SJSA1 (cell line): ENCODE measurements at places on chromosomes 11 and 22.

- no peak for DNase-seq
Observed at GRCh38 chr11:108926171-108926840, 261.4 kb downstream of the DDX10 start.

GRCh38 chr11:87712802-87713202, 462.4 kb downstream of the RAB38 start:
- DNase-seq, result no peak

GRCh38 chr11:123218451-123218850, 23.4 kb upstream of the CLMP start:
- no peak for DNase-seq

DNA sequence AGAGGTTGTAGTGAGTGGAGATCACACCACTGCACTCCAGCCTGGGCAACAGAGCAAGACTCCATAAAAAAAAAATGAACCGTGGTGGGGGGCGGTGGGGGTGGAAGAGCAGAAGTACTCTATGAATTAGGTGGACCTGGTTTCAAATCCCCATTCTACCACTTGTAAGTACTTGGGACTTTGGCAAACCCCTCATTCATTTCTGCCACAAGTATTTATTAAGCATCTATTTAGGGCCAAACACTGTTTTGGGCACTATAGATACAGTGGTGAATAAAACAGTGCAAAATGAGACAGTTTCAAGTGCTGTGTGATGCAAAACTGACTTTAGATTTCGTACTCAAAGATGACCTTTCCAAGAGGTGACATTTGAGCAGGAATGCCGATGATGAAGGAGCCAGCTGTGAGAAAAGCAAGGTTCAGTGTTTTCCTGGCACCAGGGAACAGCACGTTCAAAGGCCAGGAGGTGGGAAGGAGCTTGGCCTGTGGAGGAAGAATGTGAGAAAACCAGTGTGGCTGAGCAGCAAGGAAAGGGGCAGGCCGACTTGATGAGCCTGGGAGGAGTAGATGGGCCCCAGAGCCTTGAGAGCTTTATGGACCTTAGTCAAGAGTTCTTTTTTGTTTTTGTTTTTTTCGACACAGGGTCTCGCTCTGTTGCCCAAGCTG, 1.4 kb upstream of the TMEM134 start:
- no peak for DNase-seq

DNA sequence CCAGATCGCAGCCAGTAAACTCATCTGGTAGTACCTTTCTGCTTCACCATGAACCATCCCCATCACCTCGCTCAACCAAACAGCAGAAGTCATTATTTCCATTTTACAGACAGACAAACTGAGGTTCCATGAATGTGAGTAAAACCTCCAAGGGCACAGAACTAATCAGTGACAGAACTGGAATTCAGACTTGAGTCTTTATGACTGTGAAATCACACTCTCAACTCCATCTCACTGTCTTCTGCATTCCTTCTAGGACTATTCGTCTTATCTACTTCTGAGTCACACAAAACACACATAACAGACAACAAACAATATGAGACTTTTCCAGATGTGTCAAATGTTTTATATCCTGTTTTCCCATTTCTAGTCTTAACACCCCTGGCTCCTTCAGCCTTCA, 9.3 kb upstream of the NUP50 start:
- no peak for DNase-seq

- DNase-seq, result no peak
Observed at GRCh38 chr11:106468531-106468930, 391.1 kb downstream of the AASDHPPT start.

DNA sequence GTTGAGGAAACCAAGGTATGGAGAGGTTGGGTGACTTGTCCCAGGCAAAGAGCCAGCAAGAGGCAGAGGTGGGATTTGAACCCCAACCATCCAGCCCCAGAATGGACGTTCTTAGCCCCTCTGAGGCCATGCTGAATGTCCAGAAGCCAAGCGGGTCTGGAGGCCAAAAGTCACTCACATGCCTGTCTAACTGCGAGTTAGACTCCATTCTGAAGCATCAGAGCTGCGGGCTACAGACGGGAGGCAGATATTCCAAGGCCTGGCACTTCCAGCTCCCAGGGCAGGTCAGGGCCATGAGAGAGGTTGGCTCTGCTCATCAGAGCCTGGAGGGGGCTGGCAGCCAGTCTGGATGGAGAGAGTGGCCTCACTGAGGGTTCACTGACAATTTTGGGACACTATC, 616.5 kb downstream of the BRD1 start:
- peak; percentile 21 for DNase-seq

DNA sequence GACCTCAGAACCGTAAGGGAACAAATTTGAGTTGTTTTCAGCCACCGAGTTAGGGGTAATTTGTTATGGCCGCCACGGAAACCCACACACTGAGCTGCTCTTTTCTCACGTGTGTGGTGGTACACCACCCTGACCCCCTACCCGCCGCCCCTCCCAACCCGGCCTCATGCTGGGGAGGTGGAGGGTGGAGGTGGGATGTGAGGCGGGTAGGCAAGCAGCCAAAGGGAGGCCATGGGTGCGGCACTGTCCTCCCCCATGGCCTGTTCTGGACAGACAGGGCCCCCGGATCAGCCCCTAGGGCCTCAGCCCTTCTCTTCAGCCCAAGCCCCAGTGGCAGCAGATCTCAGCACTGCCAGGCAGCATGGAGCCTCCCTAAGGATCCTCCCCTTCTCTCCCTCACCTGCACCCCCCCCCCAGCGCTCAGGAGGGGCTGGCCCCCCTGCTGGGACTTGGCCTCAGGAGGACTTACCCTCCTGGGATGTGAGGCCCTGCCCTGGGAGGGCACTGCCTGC, 7.9 kb downstream of the PRR5 start:
- no peak for DNase-seq

DNA sequence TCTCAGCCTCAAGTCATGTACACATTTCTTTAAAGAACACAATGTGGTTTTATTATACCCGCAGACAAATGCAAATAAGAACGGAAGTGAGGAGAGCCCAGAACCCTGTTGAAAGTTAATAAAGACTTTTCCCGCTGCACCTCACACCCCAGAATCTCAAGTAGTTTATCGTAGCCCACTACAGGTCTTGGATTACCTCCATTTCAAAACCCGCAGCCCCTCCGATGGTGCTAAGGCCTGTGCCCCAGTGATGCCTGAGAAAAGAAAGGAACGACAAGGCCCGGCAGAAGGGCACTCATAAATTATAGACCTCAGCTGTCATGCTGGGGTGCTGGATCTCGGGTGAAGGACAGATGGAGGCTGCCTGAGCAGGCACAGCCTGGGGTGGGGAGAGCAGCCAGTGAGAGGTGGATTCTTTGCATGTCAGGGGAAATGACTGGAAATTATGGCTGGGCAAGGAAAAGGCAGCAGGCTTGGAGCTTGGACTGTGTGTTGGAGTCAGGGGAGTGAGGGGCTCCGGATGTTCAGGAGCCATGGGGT, 354.1 kb downstream of the NTM start:
- DNase-seq, result no peak

DNA sequence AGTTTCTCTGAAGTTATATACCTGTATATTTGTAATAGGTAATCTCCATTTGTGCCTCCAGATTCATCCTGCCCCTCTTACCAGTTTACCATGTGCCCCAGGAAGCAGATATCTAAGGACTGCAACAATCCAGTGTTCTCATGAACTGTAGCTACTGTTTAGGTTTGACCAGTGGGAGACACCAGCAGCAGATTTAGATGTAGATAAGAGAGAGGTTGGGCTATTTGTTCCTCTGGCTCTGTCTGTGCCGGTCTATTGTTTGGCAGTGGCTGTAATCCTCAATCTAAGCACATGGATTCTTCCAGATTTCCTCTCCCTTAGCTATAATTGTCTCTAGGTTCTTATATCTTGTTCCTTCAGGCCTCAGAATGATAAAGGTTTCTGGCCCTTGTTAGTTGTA, 88.4 kb downstream of the ANO3 start:
- DNase-seq, result no peak

DNA sequence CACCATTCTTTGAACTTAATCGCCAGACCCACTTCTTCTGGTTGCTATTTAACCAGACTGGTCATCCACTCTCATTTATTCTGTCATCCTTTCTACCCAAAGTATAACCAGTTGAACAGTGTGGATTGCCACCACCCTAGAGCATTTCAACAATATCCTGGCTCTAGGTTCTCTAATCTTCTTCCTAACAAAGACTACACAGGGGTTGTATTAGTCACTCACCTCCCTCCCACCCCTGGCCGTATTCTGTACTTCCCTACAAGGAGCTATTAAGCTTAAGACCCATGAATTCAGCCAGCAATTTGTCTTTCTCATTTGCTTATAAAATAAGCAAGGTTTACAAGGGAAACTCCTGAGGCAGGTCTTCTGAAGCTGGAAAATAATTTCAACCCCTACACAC, 46.9 kb upstream of the CEP126 start:
- DNase-seq, result no peak
